OCI-LY7 (cell line): ENCODE measurements at places on chromosomes 4 and X. TPM values are rescaled to one million over a fixed set of nuclear protein-coding genes. Genes with fewer than 3 reads are reported as not detected.

Gene APOO
- total RNA-seq: 17.5 and 25.7 TPM in 2 replicates

Gene NAP1L2
- not detected in 2 replicates for total RNA-seq

Gene DRD5
- total RNA-seq: not detected in 2 replicates

DNA sequence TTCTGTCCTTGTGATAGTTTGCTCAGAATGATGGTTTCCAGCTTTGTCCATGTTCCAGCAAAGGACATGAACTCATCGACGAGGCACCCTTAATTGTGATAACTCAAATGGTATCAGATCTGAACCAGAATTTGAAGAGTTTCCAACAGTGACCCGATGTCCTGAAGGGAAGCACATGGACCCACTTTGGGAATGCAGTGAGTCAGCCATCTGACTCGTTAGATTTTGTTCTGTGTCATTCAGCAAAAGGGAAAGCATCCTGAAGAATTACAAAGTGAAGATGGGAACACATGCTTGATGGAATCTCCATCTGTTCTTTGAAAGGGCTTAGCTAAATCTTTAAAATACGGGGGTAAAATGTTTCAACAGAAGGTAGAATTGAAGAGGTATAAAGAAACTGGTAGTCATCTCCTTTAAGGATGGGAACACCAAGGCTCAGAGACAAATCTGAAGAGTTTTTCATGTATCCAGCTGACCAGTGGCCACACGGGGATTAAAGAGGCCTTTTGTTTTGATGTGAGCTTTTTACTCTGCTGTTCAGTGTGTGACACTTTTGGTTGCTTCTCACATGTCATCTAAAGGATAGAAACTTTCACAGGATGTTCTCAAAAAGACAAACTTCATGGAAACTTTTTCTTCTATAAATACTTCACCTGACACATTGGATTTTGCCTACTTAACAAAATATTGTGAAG is 393.8 kb downstream of the INPP4B start:
- DNase-seq: no peak

Gene MSX1
- 2.0 and 2.1 TPM in 2 replicates for total RNA-seq

Gene PRDM8
- total RNA-seq: not detected in 2 replicates
